Inflammatory macrophage treated with lipopolysaccharide for 4 hours (primary cell): ENCODE measurements at places on chromosomes 2 and 18.
A peak's percentile ranks its signal among the peaks of the same experiment; 100 is the strongest.

DNA sequence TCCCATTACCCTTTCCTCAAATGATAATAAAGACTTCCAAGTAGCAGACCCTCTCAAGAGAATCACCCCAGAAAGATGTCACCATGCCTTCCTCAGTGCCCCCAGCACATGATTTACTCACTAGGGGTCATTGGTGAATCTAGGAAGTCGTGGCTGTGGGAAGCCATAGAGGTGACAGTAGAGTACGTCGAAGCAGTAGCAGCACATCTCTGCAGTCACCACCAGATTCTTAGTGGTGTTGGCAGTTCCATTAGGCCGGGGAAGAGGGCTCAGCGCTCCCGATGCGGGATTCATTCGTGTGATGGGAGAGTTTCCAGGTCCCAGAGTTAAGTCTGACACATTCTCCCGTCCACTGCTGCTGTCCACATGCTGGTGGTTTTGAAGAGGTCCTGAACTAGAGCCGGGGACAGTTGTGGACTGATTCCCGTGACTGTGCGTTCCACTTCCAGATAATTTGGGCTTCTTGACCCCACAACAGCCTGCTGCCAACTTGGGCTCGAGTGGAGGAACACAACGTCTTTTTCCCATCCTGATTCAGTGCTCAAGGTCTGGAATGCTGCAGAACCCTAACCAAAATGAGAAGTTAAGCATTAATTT lies 12.0 kb downstream of the AMMECR1L start:
- DNase-seq: no peak

DNA sequence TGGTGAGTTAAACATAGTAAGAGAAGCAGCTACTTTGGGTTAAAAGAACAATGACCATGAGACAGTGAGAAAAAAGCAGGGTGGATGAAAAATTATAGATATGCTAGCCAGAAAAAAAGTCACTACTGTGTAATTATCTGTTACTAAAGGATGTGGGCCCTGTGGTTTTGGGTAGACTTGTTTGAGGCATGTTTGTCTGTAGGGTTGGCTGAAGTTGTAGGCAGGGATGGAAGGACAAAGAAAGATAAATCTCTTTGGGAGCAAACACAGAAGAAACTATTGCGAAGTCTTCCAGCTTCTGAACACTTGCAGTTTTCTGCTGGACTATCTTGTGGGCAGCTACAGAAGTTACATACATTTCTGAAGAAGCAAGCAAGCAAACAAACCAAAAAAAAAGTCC lies 28.2 kb downstream of the RND3 start:
- DNase-seq: no peak

DNA sequence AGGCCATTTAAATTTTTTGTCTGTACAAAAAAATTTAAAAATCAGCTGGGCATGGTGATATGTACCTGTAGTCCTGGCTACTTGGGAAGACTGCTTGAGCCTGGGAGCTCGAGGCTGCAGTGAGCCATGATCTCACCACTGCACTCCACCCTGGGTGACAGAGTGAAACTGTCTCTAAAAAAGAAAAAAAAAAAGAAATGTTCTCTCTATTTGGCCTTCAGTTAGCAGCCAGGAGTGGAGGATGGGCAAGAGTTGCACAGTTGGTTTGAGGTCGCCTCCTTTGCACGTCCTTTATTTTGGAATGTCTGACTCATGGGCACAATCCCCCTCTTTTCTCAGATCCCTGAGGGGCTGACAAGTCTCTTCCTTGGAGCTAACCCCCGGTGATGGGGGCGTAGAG lies 26.3 kb downstream of the ITM2C start:
- DNase-seq: no peak

- no peak for DNase-seq
Observed at GRCh38 chr2:224983712-224984554, 58.3 kb downstream of the DOCK10 start.

- DNase-seq: no peak
Observed at GRCh38 chr2:110657724-110658305, 20.0 kb downstream of the BUB1 start.

DNA sequence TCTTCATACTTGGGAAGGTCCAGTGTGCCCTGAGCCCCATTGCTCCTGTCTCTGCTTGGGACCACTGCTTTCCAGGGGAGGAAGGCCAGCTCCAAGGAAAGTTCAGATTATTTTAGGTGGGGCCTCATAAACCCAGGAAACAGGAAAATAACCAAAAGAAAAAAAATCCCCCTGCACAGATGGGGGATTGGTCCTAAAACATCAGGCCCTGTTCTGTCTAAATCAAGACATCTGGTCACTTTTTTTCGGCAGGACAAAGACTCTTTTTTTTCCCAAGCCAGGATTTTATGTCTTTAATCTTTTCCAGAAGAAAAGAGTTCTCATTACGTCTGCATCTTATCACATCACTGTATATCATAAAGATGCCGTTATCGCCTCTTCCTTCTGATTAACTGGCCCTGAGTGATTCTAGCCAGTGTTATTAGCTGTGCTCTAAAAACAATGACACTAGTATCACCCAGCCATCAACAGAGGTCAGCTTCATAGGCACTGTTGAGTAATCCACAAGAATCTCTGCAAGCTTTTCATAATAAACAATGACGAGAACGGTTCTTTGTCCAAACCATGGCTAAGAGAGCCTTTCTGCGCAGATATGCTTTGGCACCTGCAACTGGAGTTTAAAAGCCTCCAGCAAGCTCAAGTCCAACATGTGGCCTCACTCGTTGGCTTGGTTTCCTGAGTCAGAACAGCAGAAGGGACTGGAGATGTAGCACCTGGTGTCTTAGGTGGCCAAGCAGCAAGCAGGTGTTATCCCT lies 138.2 kb downstream of the VAPA start:
- DNase-seq: no peak

DNA sequence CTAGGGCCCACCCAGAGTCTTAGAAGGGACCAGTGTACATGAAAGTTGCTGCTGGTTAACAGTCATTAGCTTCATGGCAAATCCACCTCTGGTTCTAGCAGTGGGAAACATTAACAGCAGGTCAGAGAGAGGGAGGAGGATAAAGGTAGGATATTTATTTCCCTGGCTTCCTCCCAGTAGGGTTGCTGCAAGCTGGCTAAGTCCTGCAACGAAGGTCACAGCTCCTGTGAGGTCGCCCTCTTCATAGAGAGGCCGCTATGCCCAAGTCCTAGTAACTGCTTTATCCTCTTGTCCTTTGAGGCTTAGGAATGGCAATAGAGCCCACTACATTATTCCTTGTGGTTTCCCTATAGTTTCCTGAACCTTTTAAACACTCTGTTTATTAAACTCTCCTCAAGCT lies 84.0 kb upstream of the ACSL3 start:
- DNase-seq: no peak

DNA sequence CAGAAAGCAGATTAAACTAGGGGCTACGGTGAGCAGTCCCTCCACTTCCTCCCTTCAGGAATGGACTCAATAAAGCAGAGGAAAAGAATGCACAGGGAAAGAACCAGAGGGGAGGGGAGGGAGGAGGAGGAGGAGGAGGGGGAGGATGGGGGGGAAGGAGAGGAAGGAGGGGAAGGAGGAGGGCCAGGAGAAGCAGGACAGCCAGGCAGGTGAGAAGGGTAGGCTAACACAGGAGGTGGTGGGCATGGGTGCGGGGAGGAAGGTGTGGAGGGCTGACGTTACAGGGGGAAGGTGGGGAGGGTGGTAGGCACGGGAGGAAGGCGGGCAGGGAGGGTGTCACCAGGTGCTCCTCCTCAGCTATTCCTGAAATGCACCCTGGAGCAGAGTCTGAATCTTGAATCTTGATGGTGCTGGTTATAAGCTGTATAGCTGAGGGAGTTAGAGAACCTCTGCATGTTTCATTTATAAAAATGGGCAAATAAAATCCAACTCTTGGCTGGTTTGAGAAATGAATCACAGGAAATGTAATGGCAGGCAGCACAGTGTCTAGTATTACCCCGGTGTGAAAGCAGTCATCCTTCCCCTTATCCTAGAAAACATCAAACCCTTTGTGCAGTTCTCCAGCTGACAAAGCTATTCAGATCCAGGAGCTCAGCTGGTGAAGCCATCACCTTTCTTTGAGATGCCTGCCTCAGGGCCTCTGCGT lies 3.4 kb downstream of the TMEM18 start:
- no peak for DNase-seq

DNA sequence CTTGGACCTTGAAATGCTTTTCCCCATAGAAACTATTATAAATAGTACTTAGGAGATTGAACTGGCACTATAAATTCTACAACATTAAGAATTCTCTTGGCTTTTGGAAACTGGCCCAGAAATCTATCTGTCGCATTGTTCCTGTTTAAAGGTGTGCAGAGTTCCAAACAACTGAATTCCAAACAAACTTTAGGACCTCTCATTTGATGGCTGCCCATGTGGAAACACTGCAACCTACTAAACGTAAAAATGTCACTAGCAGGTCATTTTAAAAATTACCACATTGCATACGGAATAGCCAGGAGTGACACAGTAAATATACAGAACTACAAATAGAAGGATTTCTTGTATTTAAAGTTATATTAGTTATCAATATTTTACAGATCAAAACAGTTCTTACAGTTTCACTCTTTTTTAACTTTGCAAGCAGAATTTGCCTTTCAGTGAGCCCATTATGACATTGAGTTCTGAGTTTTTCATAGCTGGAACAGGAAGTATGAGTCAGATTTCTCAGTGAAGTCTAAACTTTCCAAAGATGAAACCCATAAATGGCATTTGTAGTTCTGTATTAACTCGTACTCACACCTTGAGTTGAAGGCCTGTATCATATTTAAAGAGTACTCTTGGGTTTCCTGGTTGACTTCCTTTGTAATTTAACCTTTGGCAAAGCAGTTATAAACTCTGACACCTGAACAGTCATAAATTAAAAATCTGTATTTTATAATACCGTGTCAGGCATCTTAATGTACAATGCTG lies 142.3 kb upstream of the BOD1L2 start:
- peak; percentile 72 for DNase-seq

GRCh38 chr2:169824373-169825333 lies at the start of gene METTL5:
Gene METTL5, minus strand, starts transcription at chr2:169824905. Its CDS starts 308 bp downstream, at chr2:169824597.
- DNase-seq: peak; percentile 78

GRCh38 chr2:23620841-23621341 lies 235.9 kb downstream of the KLHL29 start:
- no peak for DNase-seq

GRCh38 chr2:205352094-205352493 lies 330.2 kb upstream of the NRP2 start:
- no peak for DNase-seq

DNA sequence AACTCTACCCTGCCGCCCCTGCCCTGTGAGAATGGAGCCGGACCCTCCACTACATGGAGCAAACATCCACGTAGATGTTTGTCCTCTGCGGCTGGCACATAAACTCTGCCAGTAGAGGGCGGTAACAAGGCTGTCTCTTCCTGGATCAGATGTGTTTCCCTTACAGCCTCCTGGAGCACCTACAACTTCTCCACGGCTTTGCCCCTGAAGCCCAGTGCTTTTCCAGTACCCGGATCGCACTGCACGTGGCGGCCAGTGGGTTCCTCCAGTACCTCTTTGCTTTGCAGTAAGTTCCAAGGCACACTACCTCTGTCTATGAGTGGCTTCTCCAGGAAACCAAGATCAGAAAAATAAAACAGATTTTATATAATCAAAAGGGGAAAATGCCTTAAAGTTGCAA lies 651.3 kb downstream of the DCDC2C start:
- peak; percentile 10 for DNase-seq

DNA sequence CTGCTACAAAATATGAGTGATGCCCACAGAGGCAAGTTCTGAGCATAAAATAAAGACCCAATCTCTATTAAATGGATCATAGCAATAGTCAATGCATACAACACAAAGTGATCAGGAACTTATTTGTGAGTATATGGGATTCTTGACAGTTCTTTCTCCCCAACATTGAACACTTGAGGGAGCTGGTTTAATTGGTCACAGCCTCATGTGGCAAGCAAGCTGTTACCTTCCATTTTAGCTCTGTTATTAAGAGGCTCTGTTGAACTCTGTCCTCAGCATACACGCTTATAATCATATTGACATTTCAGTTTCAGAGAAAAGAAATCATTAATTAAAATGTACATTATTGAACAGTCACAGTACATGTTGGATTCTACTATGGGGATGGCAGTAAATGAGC lies 37.6 kb upstream of the PAX3 start:
- DNase-seq: no peak

- DNase-seq: no peak
Observed at GRCh38 chr2:56654936-56655335, 471.1 kb downstream of the CCDC85A start.

DNA sequence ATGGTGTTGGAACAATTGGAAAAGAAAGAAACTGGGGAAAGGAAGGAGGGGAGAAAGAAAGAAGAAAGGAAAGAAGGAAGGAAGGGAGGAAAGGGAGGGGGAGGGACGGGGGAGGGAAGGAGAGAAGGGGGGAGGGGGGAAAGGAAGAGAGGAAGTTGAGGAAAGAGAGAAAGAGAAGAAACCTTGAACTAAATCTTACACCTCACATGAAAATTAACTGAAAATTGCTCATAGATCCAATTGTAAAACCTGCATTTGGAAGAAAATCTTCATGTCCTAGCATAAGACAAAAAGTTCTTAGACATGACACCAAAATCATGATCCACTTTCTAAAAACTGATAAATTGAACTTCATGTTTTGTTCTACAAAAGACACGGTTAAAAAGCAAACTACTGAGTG lies 163.8 kb downstream of the EXOC6B start:
- no peak for DNase-seq

DNA sequence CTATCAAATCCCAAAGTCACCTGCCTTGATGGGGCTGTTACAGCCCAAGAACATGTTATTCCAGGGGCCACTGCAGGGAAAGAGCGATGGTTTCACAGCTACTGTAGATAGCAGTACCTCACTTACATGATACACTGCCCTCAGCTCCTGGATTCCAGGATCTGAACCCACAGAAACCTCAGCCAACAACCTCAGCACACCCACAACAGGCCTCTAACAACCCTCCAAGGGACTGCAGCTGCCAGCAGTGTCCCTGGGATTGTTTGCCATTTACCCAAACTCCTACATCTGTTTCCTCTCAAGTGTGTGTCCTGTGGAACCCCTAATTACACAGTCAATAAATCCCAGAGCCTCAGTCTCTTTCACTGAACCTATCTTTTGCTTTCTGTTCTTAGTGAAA lies 28.2 kb downstream of the OSBPL1A start:
- DNase-seq: no peak

GRCh38 chr2:234686088-234686890 lies 189.4 kb upstream of the ARL4C start:
- no peak for DNase-seq

- DNase-seq: no peak
Observed at GRCh38 chr18:37717098-37717497, 151.5 kb upstream of the CELF4 start.

- peak; percentile 60 for DNase-seq
Observed at GRCh38 chr18:32049393-32050171, 31.0 kb downstream of the RNF125 start.

- DNase-seq: no peak
Observed at GRCh38 chr2:177902395-177903163, 170.0 kb downstream of the PDE11A start.

- no peak for DNase-seq
Observed at GRCh38 chr2:88545118-88545517, 82.1 kb downstream of the EIF2AK3 start.
